MG63 (cell line): ENCODE measurements at places on chromosomes 11 and 22. TPM values are rescaled to one million over a fixed set of nuclear protein-coding genes. Genes with fewer than 3 reads are reported as not detected.

GRCh38 chr11:45166604-45166897 is 20.1 kb downstream of the PRDM11 start:
- DNase-seq = no peak

GRCh38 chr22:45231293-45231692 is 9.4 kb downstream of the KIAA0930 start:
- no peak for DNase-seq

GRCh38 chr11:77783025-77783424 is 37.5 kb downstream of the RSF1 start:
- DNase-seq = no peak

GRCh38 chr11:13174090-13174489 is 103.5 kb upstream of the BMAL1 start:
- no peak for DNase-seq

GRCh38 chr11:4830346-4830745 is 9.2 kb downstream of the OR51F2 start:
- no peak for DNase-seq

GRCh38 chr22:38034884-38035529 is 22.2 kb upstream of the PICK1 start:
- no peak for DNase-seq

DNA sequence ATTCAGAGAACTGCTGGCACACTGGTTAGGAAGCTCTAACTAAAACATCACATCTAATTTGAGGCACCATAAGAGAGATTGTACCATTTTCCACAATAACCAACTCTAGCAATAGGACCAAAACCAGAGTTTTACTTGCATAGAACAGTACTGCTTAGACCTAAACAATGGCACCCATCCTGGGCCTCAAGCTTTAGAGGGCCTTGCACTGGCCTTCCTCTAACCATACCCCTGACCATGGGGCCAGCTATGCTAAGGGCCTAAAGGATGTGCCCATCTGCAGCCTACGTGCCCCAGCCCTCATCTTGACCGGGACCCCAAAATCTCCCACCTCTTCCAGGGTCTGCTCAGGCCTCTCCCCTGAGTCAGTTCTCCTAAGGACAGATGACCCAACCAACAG is 74.4 kb upstream of the ARHGAP32 start:
- no peak for DNase-seq

GRCh38 chr22:45483319-45483718 is 19.4 kb upstream of the FBLN1 start:
- DNase-seq = no peak

DNA sequence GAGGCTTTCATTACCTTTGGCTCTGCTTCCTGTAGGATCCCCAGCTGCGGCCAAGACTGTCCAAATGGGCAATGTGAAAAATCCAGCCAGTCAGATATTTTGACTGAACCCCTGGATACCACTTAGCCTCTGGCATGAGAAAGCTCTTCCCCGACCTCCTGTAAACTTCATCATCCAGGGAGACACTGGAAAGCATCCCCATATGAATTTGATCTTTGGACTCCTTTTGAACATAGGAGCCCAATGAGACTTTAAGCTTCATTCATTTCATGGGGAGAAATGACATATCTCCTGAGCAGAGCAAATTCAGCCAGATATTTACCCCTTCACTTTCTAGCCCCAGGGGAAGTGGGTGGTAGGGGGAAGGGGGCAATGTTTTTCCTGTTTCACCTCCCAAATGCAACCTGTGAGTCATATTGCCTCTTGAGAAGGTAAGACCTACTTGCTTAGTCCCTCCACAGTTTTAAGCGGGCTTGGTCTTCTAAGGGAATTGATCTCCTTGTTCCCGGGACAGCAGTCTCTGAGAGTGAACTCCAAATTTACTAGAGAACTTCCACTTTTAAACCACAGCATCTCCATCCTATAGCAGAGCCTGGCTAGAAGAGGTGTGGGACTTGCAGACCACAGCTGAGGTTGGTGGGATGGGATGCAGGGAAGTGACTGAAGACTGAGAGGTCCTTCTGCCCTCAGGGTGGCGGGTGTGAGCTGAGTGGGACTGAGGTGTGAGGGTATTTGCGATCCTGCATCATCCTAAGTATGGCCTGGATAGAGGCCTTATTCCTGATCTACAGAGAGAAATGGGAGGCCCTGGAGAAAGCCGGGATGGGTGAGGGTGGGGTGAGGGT is 20.3 kb upstream of the POU2AF1 start:
- no peak for DNase-seq

DNA sequence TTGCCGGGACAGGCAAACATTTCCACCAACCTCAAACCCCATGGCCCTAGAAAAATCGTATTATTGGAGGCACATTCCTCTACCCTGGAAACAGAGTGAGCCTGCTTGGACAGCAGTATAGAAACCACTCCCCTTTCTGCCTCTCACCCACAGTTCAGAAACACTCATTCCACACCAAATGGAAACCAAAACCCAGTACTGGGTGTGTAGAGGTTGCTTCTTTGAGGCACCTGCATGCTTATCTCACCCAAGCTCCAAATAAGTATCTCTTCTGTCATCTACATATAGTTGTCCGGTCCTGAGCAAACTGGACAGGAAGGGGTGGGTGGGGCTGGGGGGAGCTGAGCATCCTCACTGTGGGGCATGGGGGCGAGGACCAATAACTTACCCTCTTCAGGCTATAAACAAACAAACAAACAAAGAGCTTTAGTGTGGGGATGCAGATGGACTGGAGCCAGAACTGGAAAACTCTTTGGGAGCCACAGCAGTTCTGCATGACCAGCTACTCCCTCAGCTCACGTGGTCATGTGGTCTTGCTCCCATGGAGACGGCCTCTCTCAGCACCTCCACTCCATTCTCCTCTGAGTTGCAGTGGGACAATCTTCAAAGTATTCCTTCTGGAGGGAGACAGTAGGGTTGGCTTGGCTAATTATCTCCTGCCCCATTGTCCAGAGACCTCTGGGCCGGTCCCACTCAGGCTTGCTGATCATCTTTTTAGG is 1.0 kb upstream of the PLAAT2 start:
- DNase-seq = no peak

- DNase-seq = no peak
Measured at GRCh38 chr11:113664069-113664980, 41.8 kb downstream of the TMPRSS5 start.

- no peak for DNase-seq
Measured at GRCh38 chr11:130806746-130807145, 109.5 kb downstream of the SNX19 start.

- no peak for DNase-seq
Measured at GRCh38 chr11:34651551-34651950, 30.7 kb downstream of the EHF start.

- no peak for DNase-seq
Measured at GRCh38 chr11:33618351-33618710, 82.3 kb downstream of the C11orf91 start.

GRCh38 chr22:31019191-31019930 is 50.3 kb downstream of the TUG1 start:
- DNase-seq = no peak

- DNase-seq = no peak
Measured at GRCh38 chr11:111213256-111213655, 32.3 kb upstream of the POU2AF2 start.

DNA sequence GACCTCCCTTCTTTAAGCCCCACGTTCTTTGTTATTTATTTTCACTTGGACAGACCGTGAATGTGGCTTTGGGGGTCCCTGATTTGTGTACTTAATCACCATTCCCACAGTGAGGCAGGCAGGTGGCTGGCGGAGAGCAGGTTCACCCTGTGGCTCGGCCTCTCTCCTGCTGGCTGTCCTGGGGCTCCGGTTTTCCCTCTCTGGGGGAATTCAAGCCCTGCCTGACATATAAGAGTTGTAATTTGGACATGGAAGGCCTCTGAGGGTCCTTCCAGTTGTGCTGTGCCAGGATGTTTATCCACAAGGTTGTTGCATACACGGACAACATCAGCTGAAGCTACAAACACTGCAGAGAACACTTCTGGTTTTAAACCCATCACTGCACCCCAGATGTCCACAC is 824.5 kb downstream of the TBC1D22A start:
- no peak for DNase-seq

GRCh38 chr11:61453695-61454094 is 23.8 kb downstream of the SDHAF2 start:
- DNase-seq = no peak

DNA sequence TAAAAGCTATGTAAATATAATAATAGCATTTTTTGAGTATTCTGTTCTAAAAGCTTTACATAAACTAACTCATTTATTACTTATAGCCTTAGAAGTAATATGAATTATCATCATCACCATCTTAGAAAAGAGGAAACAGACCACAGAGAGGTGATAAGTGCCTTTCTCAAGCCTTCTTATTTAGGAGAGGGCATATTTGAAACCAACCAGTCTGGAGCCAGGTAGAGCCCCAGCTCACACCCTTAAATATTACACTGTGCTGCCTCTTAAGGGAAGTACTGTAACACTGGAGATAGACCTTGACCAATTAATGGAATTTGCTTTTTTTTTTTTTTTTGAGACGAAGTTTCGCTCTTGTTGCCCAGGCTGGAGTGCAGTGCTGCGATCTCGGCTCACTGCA is 2.3 kb downstream of the BCO2 start:
- DNase-seq = no peak

DNA sequence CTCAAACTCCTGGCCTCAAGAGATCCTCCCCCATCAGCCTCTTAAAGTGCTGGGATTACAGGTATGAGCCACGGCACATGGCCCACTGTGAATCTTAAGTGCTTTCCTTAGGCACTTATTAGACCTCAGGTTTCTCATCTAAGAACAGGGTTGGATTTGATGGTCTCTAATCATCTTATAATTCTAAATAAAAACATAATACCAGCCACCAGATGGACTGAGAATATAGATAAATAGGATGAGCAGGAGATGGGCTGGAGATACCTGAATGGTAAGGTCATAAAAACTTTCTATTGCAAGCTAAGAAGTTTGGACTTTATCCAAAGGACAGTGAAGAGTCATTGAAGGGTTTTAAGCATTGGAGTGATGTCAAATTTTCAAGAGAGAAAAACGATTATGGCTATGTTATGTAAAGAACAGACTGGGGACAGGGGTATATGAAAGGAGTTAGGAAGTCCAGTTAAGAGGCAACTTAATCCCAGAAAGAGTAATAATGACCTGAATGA is 85.2 kb downstream of the RELT start:
- DNase-seq = no peak

- peak; percentile 74 for DNase-seq
Measured at GRCh38 chr22:36577019-36577418, 48.1 kb upstream of the EIF3D start.

DNA sequence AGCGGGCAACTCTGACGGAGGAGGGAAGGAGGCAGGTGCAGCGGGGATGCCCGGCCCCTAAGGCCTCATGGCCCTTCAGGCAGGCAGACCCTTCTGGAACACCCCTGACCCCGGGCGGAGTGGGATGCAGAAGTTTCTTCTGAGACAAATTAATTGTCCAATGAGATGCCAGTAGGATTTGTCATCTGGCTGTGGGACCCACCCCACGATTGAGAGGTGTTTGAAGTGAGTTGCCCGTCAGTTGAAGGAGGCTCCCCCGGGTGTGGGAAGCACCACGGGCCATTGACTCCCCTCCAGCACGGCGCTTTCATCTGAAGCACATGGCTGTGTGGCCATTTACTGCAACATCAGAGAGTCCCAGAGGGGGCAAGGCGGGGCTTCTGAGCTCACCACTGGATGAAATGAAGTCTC is 527.8 kb downstream of the BRD1 start:
- no peak for DNase-seq

GRCh38 chr11:111548525-111548924 is 8.0 kb downstream of the LAYN start:
- DNase-seq = no peak

DNA sequence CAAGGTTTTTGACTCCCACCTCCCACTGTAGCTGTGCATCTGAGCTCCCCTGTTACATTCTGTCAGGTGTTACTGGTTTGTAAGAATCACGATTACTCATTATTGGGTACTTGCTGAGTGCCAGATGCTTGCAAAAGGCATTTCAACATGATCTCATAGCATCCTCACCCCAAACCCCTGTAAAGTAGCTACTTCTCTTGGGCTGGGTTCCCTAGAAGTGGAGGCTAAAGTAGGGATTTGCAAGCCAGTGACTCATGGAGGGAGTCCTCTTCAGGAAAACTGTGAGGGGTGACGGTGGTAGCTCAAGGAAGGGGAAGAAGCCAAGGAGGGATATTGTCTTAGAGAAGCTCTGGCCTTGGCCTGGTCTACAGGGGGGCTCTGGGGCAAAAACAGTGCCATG is 78.6 kb downstream of the TIMP3 start:
- DNase-seq = no peak

DNA sequence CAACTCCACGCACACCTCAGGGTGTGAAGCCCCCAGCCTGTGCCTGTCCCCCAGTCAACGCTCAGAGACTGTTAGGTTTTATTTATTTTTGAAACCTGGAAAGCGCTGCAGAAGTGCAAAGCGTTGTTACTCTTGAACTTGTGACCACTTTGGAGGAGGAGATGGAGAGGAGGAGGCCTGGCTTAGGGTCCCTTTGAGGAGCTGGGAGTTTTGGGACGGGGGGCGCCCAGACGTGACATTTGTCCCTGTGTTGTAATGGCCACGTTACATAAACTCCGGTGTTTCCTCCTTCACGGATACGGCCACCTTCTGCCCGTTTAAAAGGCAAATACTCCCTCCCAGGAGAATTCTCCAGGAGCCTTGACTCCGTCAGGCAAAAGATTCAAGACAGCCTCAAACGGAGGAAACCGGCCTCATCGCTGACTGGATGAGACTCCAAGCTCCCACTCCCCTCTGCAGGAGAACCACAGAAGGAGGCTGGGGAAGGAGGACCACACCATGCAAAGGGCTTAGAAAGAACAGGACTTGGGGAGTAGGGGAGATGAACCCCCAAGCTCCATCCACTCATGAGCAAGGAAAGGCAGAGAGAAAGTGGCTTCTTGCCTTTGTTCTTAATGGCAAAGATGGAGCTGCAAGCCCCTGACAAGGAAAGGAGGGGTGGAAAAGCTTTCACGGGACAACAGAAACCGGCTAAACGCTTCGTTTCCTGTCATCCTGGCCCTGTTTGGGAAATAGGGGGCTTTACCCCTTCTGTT is 630 bp downstream of the PIK3IP1 start:
- DNase-seq = no peak

DNA sequence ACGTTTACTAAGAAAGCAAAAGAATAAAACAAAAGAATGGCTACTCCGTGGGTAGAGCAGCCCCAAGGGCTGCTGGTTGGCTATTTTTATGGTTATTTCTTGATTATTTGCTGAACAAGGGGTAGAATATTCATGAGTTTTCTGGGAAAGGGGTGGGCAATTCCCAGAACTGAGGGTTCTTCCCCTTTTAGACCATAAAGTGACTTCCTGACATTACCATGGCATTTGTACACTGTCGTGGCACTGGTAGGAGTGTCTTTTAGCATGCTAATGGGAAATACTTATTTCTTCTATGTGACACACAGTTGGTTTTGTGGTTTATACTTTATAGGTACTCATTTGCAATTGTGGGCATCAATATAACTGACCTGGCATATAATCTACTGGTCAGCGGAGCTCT is 56.3 kb downstream of the SLN start:
- no peak for DNase-seq

- no peak for DNase-seq
Measured at GRCh38 chr22:33844273-33844672, 76.0 kb downstream of the LARGE1 start.

GRCh38 chr11:10742460-10743208 is 8.4 kb upstream of the CTR9 start:
- DNase-seq = no peak

Gene RASD2
- 0.56 TPM in 1 of 2 replicates, not detected in the other for total RNA-seq

Gene OVCH2
- total RNA-seq = not detected in 2 replicates

Gene TBX1
- 16.3 and 16.5 TPM in 2 replicates for total RNA-seq

Gene RASSF7
- 3.0 and 25.8 TPM in 2 replicates for total RNA-seq

Gene LGALS12
- 1.5 and 2.0 TPM in 2 replicates for total RNA-seq

Gene ACRV1
- not detected in 2 replicates for total RNA-seq

Gene ASRGL1
- 5.1 and 6.0 TPM in 2 replicates for total RNA-seq

Gene PPARA
- 1.9 and 3.6 TPM in 2 replicates for total RNA-seq

Gene MUC5AC
- not detected in 2 replicates for total RNA-seq

Gene GAB4
- not detected in 2 replicates for total RNA-seq

Gene ADM
- 95.6 and 135 TPM in 2 replicates for total RNA-seq

Gene CCDC73
- total RNA-seq = not detected in 2 replicates
